Sciatic nerve (tissue), 2 donors: ENCODE measurements at places on chromosomes 1 and 21. TPM values are rescaled to one million over a fixed set of nuclear protein-coding genes. Genes with fewer than 3 reads are reported as not detected.

Gene COL11A1
- 19.0 TPM for total RNA-seq

- no peak for DNase-seq
Observed at GRCh38 chr1:160161965-160162705, 10.7 kb downstream of the ATP1A4 start.

GRCh38 chr1:217153361-217153760, 430.1 kb upstream of the ESRRG start:
- no peak for DNase-seq

GRCh38 chr1:38207906-38208305, 161.3 kb upstream of the POU3F1 start:
- DNase-seq: no peak

DNA sequence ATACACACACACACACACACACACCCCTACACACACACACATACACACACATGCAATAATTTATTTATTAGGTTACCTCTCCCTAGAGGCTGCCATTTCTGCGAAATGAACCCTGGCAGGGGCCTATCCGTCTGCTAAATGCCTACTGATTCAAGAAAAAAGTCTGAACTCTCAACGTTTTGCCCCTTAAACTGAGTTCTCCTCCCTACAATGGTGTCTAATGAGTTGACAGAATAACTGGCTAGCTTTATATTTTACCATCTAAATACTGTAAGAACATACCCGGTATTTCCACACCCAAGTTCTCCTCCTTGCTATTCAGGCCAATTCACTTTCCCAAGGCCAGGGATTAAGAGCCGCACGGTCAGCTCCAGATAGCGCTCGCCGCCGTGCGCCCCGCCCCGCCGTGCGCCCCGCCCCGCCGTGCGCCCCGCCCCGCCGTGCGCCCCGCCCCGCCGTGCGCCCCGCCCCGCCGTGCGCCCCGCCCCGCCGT, 339 bp upstream of the RNPC3 start:
- DNase-seq: no peak

- DNase-seq: no peak
Observed at GRCh38 chr1:117260761-117261423, 50.2 kb upstream of the VTCN1 start.

Gene ALDH4A1
- 13.0 TPM for total RNA-seq

Gene LY9
- total RNA-seq: 1.2 TPM
